ENCODE measurements at places on chromosomes 4 and X.

- no peak for ATAC-seq
These were observed 14.1 kb upstream of the USO1 start for GRCh38 chr4:75710246-75710645.

DNA sequence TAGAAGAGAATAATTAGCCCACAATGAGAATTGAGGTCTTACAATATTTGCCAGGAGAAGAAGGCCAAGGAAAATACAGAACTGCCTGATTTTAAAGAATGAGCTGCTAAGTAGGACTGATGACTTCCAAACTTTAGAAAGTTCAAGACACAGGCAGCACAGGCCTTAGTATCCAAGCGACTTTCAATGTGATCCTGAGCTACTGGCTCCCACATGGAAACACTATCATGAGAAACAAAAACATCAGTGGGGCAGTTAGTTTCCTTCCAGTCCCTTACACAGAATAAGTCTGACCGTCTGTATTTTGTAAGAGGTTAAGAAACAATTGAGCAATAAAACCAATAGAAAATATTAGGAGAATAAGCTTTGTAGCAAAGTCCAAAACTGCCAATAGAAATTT, 251.4 kb downstream of the COL25A1 start:
- no peak for ATAC-seq

- no peak for ATAC-seq
These were observed 281.0 kb downstream of the RAB28 start for GRCh38 chr4:13203101-13203500.

DNA sequence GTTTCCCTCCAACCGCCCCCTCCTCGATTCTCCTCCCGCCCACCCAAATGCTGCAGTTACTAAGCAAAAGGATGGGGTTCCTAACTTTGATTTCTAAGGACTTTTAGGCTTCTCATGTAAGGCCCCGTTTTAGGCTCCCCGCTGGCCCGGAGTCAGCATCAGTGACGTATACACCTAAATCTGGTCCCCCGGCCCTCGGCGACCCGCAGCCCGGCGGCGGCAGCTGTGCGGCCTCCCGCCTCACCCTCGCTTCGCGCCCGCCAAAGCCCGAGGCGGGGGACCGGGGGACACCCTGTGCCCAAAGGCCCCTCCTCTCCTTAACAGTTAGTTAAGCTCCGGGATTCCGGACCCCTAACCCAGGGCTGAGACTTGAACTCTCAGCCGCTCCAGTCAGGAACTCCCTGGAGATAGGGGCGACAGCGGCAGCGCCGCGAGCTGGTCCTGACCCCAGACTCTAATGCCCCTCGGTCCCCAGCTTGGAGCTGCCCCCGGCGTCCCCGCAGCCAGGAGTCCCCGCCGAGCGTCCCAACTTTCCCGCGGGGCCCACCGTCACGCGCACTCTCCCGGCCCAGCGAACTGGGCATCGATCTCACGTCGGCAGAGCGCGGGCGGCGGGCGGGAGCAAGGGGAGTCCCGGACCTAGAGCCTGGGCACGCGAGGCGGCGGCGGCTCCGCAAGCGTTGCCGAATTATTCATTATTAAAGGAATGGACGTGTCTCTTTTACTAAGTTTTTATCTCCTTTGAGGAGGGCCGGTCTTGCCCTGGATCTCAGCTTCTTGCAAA, 1.5 kb upstream of the NR3C2 start:
- no peak for ATAC-seq

DNA sequence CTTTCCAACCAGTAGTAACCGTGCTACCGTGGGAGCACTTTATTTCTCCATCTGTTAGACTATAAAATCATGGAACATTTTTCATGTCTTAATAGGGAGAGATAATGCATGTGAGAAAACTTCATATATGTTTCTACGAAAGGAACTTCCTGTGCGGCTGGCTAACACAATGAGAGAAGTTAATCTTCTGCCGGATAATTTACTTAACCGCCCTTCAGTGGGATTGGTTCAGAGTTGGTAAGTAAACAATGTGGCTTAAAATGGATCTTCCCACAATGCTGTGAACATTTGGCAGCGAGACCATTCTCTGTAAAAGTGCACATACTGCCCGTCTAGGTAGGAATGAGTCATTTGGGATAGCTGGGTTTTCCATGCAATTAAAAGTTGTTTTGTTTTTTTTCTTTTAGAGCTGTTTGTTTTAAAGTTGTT, 29.6 kb downstream of the PDK3 start:
- ATAC-seq: no peak

DNA sequence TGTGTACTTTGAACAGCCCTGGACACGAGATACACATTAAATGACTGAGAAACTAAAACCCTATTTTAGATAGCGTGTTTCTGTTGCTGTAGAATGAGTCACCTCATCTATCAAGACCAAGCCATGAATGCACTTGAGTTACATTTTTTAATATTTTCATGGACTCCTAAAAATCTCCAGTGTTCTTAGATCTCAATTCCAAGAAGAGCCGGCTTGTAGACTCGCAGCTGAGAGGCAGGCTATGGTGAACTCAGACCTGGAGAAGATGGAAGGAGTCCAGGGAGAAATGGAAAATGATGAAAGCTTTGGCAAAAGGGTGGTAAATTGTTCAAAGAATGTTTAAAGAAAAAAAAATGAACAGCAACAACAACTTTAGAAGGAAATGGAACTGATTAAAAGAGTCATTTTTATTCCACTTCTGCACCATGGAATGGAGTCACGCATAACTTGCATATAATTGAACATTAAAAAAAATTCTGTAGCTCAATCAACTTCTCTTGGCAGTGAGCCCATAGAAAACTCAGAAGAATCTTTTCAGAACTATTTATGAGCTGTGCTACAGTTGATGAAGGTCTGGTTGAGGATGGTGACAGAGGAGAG, 129.8 kb downstream of the MXRA5 start:
- ATAC-seq: no peak

DNA sequence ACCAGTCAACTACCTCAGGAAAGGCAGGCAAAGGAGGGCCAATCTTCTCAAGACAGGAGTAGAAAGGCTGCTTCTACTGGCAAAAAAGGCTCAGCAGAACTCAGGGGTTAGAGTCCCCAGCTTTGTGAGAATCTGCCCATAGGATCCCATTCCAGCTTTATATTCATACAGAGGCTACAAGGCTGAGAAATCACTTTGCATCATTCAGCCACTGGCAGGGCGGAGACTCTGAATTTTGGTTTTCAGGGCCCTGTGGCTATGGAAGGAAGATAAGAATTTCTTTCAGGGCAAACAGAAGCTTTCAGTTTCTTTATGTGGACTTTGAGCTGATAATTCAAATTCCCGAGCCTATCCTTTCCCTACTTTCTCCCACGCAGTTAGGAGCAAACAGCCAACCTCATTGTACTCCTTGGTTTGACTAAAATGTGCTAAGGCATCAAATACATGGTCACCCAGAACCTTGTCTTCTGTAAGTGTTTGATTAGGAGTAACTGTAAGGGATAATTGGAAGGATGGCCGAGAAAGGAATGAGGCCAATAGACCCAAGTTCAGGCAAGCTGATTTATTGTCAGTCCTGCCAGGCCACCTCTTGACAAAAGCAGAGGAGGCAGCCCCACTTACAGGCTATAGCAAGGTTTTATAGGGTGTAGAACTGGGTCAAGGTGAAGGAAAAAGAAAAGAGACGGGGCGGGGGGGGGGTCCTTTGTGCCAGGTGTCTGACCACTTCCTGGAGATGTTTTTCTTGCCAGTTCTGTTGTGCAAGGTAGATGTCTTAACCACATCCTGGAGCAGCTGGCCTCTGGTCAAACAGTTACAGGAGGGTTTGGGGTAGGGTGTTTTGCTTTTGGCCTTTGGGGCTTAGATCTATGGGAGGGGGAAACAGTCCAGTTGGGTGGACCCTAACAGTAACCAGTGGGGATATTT, 165.3 kb upstream of the PPP1R2C start:
- no peak for ATAC-seq

GRCh38 chr4:1583051-1583785, 100.9 kb downstream of the FAM53A start:
- no peak for ATAC-seq

DNA sequence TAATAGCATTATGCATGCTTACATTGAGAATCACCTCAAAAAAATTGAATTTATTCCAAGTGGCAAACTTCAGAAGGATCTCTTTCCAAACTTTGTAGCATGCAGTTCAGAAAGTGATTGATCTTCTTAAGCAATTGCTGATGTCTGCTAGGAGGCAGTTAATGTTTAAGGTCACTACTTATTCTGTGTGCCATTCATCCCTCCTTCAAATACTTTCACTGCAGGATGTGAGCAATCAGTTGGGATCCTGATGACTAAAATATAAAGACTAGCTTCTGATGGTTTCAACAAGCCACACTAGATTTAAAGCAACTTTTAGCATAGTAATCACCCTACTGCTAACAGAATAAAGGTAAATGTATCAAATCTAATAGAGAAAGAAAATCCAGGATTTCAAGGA, 414.1 kb downstream of the ADGRL3 start:
- no peak for ATAC-seq

DNA sequence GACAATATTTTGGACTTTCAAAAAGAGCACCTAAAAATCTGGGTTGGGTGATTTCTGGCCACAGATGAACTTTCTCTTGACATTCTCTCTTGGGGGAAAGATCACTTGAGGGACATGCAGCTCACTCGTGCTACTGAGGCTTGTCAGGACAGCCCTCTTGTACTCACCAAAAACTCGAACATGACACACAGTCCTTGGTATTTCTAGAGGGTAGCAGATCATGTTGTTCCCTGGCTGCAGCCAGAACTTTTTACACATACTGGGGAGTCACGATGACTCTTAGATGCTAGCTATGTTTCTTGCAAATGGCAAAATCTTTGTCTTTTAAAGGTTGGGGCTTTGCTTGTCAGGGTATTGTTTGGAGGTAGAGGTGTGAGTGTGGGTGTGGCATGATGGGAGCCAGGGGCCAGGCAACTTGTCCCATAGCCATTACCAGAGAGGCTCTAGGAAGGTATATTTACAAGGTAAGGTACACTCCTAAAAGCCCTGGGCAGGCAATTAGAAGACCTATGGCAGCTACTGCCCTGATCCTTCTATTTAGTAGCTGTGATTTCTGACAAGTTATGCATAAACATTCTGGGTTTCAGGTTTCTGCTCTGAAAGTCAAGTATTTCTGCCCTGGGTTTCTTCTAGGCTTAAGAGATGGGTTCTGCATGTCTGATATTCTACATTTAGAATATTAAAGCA, 241.7 kb upstream of the TLL1 start:
- no peak for ATAC-seq

DNA sequence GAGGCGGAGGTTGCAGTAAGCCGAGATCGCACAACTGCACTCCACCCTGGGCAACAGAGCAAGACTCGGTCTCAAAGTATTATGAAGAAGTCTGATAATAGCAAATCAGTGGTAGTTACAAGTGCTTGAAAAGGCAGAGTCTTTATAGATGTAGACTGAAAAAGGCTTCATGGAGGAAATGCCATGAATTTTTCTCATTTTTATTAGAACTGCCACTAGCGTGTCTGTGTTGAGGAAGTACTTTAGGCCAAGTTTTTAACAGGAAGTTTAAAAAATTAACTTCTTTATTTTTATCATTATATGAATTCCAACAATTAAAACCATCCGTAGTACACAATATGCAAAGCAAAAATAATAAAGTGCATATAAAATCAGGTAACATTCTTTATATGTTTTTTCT, 32.8 kb upstream of the IL13RA1 start:
- ATAC-seq: no peak

DNA sequence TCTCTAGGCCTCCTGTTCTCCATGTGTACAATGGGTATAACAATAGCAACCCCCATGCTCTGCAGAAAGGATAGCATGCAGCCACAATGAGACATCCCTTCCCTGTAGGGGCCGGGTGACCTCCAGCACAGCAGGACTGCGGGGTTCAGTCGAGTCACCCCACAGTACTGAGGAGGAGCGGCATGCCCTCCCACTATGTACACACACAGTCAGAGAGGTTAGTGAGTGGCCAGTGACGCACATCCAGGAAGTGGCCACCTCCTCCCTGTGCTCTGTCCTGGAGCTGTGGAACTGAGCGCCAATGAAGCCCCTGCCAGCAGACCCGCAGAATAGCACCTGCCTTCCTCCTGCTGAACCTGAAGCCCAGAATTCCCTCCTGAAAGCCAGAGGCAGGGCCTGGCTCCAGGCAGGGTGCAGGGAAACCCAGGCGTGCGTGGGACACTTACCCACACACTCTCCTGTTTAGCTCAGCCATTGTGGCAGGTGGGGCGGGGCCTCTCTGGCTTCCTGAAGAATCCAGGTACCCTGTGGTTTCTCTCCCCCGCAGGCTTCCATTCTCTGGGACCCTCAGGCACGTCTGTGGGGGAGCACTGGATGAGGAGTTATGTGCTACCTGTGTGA, 50.0 kb downstream of the WFS1 start:
- no peak for ATAC-seq

- ATAC-seq: peak; percentile 41
These were observed 29.2 kb downstream of the HTT-AS start for GRCh38 chr4:3044870-3045819.

GRCh38 chr4:152369902-152370295, 166.0 kb downstream of the FBXW7 start:
- no peak for ATAC-seq

DNA sequence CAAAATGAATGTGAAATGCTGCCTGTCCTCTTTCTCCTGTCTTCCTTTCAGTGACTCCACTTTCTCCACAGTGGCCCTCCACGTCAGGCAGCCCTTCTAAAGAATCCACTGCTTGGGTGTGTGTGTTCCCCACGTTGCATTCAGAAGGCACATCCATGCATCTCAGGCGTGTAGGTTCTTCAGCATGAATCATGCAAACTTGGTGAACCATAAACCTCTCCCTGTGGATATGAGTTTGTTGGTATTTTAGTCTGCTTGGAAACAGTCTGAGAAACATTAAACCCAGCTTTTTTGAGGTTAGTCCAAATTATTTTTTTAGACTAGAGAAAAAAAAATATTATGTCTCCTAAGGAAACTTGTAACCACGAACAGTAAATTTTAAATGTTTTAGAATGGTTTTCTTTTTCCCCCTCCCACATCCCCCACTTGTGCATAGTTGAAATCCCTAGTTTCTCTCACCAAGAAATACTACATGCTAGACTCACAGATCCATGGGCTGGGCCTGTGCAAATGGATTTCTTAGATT, 251.6 kb downstream of the CBR4 start:
- no peak for ATAC-seq

GRCh38 chr4:109816082-109816442, 500 bp downstream of the GAR1 start:
- ATAC-seq: no peak

- ATAC-seq: no peak
These were observed 33.8 kb downstream of the PPARGC1A start for GRCh38 chr4:23855912-23856605.

- ATAC-seq: no peak
These were observed 14.9 kb upstream of the CDKN2AIP start for GRCh38 chr4:183429489-183429888.

- no peak for ATAC-seq
These were observed 6.8 kb upstream of the RRAGB start for GRCh38 chrX:55710701-55711100.

- no peak for ATAC-seq
These were observed 353.8 kb upstream of the PABPC5 start for GRCh38 chrX:91080822-91081221.

- no peak for ATAC-seq
These were observed 389.6 kb upstream of the IGFBP7 start for GRCh38 chr4:57499786-57500185.

- no peak for ATAC-seq
These were observed 106.4 kb downstream of the RTL5 start for GRCh38 chrX:72025236-72025770.

- no peak for ATAC-seq
These were observed 73.4 kb upstream of the HGFAC start for GRCh38 chr4:3368334-3368733.

- ATAC-seq: no peak
These were observed 2.7 kb downstream of the ACE2 start for GRCh38 chrX:15598026-15598425.

Data from activated CD4-positive, CD25-positive, alpha-beta regulatory T cell treated with anti-CD3 and anti-CD28 coated beads, Interleukin-2, amount 50 U/mL, for 24 hours (primary cell).